Calu3 (cell line): ENCODE measurements at places on chromosomes 4 and X.

DNA sequence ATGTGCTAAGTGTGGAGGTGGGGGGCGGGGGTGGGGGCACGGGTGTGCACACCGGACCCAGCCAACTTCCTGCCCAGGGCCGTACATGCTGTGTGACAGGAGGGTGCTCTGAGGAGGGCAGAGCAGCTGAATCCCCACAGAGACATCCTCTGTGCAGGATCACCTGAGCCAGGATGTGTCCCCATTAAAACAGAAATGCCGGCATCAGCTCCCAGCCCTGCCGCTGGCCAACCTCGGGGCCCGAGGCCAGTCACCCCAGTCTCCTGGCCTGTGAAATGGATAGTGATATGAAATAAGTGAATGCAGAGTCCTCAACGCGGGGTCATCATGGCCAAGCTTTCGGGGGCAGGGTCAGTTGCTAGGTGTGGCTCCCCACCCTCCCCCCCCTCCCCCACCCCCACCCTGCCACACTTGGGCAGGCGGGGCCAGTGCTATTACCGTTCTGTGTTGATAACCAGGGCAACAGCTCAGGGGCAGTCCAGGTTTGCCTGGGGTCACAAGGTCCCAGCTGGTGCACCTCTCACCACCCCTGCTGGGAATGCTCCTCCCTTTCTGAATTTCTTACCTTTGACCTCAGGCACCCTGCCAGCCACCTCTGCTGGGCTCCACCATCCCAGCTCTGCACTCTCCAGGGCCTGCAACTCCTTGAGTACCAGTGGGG lies 227.2 kb upstream of the PSAPL1 start:
- no peak for DNase-seq

- no peak for DNase-seq
Observed at GRCh38 chrX:96704629-96705028, 20.0 kb downstream of the DIAPH2 start.

DNA sequence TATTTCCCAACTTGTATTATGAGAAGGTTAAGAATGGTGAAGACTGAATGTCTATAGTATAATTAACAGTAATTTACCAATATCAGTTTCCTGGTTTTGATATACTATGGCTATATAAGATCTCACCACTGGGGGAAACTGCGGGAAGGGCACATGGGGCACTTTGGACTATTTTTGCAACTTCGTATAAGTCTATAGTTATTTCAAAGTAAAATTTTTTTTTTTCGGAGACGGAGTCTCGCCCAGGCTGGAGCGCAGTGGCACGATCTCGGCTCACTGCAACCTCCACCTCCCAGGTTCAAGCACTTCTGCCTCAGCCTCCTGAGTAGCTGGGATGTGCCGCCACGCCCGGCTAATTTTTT lies 46.1 kb downstream of the CXorf58 start:
- DNase-seq, result no peak

DNA sequence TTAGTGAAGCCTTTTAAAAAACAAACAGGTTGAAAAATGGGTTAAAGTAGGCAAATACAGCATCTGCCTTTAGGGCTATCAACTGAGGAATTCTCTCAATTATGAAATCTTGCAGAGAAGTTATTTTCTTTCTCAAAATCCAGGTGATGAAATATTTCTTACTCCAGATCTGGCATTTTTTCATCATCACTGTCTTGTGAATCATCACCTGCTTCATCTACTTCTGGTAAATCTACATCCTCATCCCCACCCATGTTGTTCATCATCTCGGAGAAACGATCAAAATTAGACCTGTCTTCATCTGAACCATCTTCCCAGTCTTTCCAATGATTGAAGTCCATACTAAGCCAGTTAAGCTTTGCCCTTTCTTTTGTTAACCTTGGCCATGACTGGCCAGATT lies 33.3 kb upstream of the HPF1 start:
- DNase-seq, result no peak

- DNase-seq, result no peak
Observed at GRCh38 chr4:151674804-151675391, 85.9 kb downstream of the GATB start.

- no peak for DNase-seq
Observed at GRCh38 chr4:39406763-39407583, at the start of gene KLB. TSS of gene KLB (plus strand) at chr4:39406930. CDS start at chr4:39406950, 20 bp downstream.

- peak; percentile 23 for DNase-seq
Observed at GRCh38 chrX:52988985-52989917, 30.9 kb upstream of the FAM156A start.

GRCh38 chrX:19609541-19609940 lies 94.2 kb upstream of the MAP3K15 start:
- no peak for DNase-seq

DNA sequence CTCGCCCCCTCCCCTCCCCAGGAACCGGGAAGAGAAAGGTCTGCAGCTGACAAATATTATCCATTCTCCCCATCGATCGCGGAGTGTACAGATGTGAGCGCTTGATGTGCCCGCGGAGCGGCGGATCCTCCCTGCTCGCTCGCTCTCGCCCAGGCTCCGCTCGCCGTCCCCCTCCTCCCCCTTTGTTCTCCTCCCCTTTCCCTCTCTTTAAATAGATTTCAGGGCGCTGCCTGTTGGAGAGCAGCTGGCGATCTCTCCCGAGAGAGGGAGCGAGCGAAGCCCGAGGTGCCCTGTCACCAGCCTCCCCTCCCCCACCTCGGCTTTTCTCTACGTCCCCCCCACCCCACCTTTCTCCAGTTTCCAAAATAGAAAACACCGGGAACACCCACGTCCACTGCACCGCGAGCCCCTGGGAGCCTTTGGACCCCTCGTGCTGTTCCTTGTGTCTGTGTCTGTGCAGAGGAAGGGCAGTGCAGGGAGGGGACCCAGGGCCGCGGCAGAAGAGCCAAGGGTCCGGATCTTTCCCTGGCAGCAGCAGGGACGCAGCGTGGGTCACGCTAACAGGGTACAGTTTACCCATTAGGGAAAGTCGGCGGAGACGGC lies 56.6 kb upstream of the BCOR start:
- DNase-seq, result no peak

DNA sequence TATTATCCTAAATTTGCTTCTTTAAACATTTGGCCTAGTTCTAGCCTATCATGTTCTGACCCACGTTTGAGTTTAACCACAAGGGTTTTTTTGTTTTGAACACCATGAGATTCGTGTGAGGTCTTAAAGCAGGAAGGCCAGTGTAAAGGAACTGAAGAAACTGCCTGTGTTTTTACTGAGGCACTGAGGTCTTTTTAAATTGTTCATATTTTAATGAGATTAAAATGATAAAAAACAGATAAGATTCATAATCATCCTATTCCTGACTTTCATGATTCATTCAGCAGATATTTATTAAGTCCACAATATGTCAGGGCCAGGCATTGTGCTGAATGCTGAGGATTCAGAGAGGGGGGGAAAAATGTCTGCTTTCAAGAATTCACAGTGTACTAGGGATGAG lies 3.2 kb downstream of the RPS6KA3 start:
- no peak for DNase-seq

GRCh38 chr4:148004228-148004857 lies 272.5 kb downstream of the ARHGAP10 start:
- no peak for DNase-seq

GRCh38 chrX:153456161-153456560 lies 10.3 kb upstream of the TREX2 start:
- no peak for DNase-seq

- DNase-seq, result peak; percentile 13
Observed at GRCh38 chrX:23742174-23742696, 841 bp downstream of the ACOT9 start.

GRCh38 chr4:89496851-89497250 lies 189.3 kb upstream of the GPRIN3 start:
- no peak for DNase-seq

- no peak for DNase-seq
Observed at GRCh38 chr4:48692897-48693296, 87.2 kb downstream of the FRYL start.

DNA sequence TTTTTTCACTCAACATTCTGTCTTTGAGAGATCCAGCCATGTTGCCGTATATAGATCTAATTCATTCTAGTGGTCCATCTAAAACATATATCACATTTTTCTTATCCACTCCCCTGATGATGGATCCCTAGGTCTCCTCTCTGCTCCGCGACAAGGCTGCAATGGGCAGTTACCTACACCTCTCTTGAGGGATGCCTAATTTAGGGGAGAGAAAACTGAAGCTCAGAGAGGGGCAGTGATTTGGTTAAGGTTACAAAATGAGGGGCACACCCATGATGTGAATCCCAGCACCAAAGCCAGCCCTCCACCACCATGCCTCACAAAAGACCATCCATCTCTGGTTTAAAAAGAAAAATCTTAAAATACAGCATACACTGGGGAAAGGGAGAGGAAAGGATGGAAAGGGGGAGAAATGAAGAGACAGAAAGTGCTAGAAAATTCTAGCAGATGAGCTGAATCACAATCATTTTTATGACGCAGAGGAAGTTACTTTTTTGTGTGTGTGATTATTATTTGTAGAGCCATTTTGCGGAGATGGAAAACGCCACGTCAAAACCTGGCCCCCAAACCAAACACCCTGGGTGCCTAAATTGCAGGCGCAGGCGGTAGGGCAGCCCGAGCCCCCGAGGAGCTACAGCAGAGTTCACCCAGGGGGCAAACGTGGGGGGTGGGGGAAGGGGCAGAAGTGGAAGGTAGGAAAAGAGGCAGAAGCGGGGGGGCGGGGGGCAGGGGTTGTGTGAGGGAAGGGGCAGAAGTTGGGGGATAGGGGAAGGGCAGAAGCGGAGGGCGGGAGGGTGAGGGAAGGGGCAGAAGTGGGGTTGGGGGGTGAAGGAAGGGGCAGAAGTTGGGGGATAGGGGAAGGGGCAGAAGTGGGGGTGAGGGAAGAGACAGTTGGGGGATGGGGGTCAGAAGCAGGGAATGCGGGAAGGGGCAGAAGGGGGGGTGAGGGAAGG lies 1.3 kb upstream of the TSPYL2 start:
- no peak for DNase-seq

DNA sequence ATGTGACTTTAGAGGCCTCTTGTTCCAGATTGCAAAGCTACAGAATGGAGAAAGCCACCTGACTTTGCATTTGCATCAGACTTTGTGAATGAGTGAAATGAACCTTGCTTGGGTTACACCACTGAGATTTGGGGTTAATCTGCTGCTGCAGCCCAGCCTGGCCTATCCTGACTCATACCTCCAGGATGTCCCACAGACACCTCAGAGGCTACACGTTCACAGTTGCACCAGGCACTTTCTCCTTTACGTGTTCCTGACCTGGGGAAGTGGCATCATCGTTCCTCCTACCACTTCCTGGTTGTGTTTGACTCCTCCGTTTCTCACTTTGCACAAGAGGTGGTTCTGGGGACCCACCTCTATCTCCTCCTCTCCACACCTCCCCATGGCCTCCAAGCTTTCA lies 9.2 kb upstream of the SORCS2 start:
- DNase-seq, result no peak

DNA sequence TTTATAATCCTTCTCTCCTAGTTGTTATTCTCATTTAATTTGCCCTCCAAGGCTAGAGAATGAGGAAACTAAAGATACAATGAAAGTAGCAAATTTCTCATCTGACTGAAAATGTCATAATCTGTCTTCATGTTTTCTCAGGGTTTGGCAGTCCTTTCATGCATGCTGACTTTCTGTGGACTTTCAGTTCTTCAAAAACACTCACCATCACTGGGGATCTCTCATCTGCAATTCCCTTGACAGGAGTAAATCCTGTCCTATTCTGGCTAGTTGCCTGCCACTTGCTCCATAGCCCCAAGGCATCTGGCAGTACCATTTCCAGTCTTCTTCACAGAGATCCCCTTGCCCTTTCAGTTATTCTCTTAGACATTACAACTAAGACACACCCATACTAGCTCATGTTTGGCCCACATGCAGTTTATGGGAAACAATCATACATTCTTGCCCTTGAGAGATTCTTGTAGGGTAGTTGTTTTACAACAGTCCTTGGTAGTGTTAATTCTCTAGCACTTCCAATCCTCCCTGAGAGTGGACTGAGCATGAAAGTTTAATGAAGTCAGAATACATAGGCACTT lies 449.7 kb upstream of the KLHL4 start:
- no peak for DNase-seq

GRCh38 chrX:74902806-74903205 lies 22.4 kb downstream of the NEXMIF start:
- DNase-seq, result no peak

DNA sequence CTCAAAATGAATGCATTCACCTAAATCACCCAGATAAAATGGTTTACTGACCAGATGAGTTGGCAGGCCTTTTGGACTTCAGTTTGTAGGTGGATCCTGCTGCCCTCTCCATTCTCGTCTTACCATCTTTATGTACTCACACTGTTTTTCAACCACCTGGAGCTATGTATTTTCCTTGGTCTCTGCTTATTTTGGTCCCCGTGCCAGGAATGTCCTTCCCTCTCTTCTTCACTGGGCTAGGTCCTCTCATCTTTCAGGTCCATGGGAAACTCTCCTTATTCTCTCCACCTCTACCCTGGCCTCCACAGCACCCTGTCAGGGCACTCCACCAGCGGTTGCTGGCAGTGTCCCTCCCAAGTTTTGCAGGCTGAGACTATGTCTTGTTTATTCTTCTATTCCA lies 2.6 kb downstream of the GPRIN3 start:
- DNase-seq, result no peak

GRCh38 chr4:150368667-150369066 lies 213.3 kb upstream of the MAB21L2 start:
- no peak for DNase-seq

- no peak for DNase-seq
Observed at GRCh38 chrX:46703980-46704379, 54.9 kb downstream of the SLC9A7 start.

- DNase-seq, result peak; percentile 50
Observed at GRCh38 chr4:151195801-151196200, 81.2 kb upstream of the PRSS48 start.

GRCh38 chrX:2974961-2975360 lies 31.4 kb upstream of the ARSH start:
- DNase-seq, result no peak

DNA sequence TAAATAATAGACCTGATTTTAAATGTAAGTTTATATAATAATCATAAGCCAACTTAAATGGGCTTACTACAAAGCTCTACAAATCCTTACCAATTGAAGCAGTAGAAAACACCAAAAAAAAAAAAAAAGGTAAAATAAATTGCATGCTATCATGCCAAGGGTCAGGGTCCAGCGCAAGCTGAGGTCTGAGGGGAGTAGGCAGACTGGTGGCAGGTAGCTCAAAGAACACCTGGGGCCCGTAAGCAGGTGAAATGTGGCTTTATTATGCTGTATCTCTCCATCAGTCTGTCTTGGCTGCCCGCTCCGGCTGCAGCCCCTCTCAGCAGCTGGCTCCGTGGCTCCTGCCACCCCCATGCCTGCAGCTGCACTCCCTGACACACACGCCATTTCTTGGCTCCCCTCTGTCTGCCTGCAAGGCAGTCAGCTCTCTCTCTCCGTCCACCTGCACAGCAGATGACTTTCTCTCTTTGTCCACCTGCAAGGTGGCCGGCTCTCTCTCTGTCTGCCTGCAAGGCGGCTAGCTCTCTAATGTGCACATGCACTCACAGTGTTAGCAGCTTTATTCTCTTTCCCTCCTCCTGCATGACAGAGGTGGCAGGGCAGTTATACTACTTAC lies 209.4 kb upstream of the UGT8 start:
- DNase-seq, result no peak

- no peak for DNase-seq
Observed at GRCh38 chr4:30879855-30880598, 159.9 kb downstream of the PCDH7 start.

- DNase-seq, result peak; percentile 41
Observed at GRCh38 chr4:48109413-48110263, 24.4 kb downstream of the TXK start.
